ENCODE measurements at places on chromosomes 16 and 17.

- peak; percentile 61 for DNase-seq
These were observed 599.4 kb upstream of the CDH5 start for GRCh38 chr16:65767125-65767524.

DNA sequence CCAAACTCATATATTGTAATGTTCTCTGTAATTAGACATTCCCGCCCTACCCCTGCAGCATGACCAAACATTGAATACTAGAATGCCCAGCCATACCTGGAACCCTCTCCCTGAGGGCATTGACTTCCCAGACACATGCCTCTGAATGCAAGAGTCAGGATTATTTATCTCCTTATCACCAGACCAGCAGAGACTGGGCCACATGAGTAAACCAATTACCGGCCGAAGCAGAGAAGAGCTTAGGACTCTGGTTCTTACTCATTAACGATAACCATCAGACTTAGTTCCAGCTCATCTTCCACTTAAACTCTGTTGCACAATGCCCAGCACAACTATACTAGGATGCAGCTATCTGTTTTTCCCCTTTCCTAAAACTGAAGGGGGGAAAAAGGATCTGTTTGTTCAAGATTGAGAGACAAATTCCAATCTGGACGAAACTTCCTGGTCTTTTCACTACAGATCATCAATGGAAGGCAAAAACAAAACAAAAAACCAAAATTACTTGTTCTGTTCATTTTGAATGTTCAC is 88.2 kb upstream of the CORO6 start:
- no peak for DNase-seq

DNA sequence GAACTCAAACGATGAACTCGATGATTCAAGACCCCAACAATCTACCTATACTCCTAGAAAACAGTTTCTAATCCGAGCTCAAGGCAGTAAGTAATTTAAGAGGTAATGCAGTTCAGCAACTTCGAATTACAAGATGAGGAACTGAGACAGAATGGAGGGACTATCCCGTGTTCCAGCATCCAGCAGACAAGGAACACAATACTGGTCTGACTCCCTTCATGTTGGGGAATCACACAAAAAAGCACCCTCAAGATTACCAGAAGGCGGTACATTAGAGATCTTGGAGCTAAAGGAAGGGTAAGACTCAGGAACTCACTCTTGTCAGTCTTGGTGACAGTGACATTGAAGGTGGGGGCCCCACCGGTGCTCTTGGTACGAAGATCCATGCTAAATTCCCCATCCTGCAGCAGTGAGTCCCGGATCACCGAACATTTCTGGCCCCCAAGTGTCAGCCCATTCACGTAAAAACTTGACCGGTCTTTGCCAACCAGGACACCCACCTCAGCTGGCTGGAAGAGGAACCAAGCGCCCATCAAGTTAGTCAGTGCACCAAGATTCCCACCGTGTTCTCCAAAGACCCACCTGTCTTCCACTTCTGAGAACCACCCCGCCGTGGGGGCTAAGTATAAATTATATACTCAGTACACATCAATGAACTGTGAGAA is 1.9 kb downstream of the PFN1 start:
- DNase-seq = no peak

DNA sequence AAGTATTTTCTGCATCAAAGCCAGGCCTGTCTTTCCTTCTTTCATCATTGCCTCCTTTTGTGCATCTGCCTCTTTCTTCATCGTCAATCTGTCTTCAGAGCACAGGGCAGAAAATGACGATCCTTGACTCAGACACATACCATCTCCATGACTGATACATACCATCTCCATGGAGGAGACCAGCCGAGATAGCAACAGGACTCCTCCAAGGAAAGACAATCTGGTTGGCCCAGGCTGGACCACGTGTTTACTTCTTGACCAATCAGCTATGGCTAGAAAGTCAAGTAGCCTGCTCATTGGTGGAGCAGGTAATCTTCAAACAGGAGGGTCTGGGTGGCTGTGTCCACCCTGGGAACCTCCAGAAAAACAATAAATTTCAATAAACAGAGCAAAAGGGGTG is 164.6 kb downstream of the CPPED1 start:
- DNase-seq = no peak

- DNase-seq = no peak
These were observed 12.1 kb upstream of the ZFHX3 start for GRCh38 chr16:73059779-73060615.

- no peak for DNase-seq
These were observed 31.2 kb downstream of the NDEL1 start for GRCh38 chr17:8466873-8467272.

DNA sequence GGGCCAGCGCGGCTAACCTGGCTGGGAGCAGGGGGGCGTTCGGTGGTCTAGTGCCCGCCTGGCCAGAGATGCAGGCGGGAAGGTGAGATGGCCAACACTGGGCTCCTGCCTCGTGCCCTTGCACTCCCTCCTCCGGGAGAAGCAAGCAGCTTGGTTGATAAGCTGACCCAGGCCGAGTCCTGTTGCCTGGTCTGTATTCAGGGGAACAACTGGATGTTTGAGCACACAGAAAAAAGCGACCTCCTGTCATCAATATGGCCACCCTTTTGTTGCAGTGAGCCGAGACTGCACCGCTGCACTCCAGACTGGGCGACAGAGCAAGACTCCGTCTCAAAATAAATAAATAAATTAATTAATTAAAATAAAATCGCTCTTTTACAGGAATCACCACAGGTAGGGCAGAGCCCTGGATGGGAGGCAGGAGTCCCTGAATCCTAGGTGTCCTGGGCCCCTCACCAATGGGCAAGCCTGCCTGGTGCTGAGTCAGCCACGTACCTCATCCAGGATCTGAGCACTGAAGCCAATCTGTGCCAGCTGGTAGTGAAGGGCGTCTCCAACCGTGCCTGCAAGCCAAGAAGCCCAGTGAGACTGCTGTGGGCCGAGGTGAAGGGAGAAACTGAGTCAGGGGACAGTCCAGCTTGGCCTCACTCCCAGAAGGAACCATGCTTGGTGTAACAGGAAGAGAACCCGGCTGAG is 31.8 kb downstream of the HASPIN start:
- DNase-seq = no peak

GRCh38 chr16:49504023-49504364 is 130.4 kb downstream of the C16orf78 start:
- no peak for DNase-seq

DNA sequence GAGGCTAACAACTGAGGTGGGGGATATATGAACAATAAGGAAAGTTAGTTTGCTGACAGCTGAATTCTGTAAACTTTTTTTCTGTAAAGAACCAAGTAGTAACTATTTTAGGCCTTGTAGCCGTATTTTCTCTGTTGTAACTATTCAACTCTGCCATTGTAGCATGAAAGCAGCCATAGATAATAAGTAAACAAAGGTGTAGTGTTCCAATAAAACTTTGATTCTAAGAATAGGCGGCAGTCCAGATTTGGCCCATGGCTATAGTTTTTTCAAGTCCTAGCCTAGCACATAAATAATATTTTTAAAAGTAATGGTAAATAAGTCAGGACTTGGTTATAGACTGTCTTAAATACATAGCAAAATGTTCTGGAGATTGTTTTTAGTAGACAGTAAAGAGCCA is 142.0 kb downstream of the STXBP4 start:
- DNase-seq = no peak

DNA sequence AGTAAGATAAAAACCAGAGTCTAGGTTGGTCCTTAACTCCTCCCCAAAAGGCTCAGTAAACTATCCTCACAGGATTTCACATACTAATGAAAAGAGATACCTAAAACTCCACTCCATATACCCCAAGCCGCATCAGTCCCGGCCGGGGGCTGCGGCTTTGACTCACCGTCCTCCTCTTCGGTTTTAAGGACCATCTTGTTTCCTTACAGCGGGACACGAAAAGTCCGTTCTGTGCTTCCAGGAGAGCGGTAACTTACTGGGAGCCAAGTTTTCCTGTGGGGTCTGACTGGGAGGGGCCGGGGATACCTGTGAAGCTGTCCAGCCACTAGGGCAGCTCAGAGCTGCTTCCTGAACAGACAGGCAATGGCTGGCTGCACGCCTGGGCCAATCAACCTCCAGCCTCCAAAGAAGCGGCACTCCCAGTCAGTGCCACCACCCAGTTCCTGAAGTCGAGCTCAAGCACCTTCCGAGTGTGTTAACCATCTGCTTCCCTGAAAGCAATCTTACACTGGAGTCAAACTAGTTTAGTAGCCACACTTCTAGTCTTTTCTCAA is 45.5 kb downstream of the CYTH1 start:
- DNase-seq = no peak

- DNase-seq = no peak
These were observed 7.0 kb downstream of the ZNF319 start for GRCh38 chr16:57993438-57993837.

DNA sequence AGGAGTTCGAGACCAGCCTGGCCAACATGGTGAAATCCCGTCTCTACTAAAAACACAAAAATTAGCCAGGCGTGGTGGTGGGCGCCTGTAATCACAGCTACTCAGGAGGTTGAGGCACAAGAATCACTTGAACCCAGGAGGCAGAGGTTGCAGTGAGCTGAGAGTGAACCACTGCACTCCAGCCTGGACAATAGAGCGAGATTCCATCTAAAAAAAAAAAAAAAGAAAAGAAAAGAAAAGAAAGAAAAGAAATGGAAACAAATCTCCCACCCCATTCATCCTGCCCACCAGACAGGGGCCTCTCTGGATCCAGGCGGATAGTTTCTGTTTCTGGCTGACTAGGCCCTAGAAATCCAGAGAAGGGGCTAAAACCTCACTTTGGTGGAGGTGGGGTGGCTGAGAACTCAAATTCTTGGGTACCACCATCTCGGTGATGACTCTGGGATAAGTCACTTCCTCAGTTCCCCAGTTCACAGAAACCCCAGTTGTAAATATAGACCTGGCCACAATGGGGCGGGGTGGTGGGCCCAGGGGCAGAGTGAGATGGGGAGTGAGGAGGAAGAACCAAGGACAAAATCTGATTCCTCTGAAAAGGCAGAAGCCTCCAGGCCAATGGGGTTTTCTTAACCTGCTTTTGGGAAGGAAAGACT is 22.2 kb downstream of the SOCS1 start:
- DNase-seq = no peak

DNA sequence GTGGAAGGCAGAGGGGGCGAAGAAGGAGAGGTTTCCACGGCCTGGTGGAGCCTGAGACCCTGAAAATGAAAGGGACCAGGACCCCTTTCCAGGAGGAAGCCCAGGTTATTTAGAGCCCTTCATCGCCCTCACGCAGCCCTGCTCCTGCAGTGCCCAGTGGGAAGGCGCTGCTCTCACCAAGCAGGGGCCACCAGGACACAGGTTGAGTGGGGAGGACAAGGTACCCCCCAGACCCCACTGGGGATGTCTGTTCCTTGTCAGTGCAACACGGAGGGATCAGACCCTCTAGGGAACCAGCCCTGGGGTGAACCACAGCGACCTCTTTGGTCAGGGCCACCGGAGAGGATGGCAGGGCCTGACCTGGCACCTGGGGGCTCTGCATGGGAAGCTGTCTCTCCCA is 163.9 kb downstream of the C16orf95 start:
- no peak for DNase-seq

- no peak for DNase-seq
These were observed 415 bp downstream of the XYLT1 start for GRCh38 chr16:17470182-17470907.

- peak; percentile 61 for DNase-seq
These were observed 77.0 kb upstream of the TNRC6C start for GRCh38 chr17:77881545-77881944.

- DNase-seq = no peak
These were observed 182.4 kb upstream of the TOM1L1 start for GRCh38 chr17:54718286-54718685.

GRCh38 chr16:12800817-12801216 is 2.9 kb downstream of the CPPED1 start:
- no peak for DNase-seq

- peak; percentile 11 for DNase-seq
These were observed 690 bp downstream of the NDE1 start for GRCh38 chr16:15650698-15651171.

DNA sequence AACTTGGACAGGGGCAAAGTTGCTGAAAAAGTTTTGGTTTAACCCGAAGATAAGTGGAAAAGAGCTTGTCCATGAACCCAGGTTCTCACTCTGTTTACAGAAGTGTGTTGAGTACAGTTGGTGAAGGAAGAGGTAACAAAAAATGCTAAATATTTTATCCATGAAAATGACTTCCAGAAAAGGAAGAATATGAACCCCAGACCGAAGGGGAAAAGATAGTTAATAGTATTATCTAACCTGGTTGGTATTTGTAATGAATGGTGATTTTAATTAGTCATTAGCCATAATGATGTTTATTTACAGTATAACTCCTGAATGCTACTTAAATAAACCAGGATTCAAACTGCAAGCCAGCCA is 574 bp upstream of the TMEM106A start:
- no peak for DNase-seq

GRCh38 chr17:6422654-6423241 is 12.2 kb downstream of the AIPL1 start:
- DNase-seq = no peak

DNA sequence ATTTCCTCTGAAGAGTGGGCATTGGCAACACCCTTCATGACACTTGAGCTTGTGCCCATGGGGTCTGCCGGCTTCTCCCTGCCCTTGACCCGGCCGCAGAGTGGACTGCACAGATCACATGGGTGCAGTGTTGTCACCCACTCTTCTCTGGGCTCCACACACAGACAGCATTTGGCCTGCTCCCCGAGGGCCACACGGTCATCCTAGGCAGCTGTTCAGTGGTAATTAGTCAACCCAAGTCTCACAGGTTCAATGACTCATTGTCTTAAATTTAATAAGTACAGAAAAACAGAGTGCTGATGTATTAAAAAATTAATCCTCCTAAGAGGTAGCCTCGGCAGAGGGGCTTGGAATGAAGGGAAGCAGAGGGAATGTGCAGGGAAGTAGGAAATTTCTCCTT is 204.8 kb downstream of the MSI2 start:
- DNase-seq = no peak

DNA sequence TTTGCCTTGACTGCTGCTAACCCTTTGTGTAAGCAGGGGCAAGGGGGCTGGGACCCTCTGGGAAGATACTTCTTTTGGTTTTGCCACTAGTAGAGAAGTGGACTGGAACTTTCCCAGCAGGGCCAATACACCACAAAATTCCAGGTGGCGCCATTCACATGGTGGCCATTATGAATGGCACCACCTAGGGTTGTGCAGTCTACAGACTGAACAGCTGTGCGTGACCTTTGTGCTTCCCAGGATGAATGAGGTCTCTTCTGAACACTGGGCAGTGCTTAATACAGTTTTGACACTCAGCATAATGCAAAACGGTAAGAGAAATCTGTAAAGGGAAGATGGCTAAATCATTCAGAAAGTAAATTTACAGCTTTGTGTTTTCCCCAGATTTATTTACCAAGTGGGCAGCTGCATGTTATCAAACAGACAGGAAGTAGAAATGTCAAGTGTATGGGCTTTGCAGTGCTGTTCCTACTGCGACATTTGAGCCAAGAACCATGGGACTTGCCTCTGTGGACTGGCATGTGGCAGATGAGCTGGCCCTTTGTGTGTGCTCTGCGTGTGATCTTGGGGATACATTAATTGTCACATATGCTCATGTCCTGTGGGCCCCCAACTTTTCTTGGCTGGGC is 9.2 kb downstream of the SYT17 start:
- DNase-seq = no peak

GRCh38 chr17:7615265-7615747 is 609 bp upstream of the FXR2 start:
- no peak for DNase-seq

- DNase-seq = peak; percentile 53
These were observed 18.8 kb downstream of the CACNG1 start for GRCh38 chr17:67063141-67063540.

GRCh38 chr17:74935585-74936469 is at the start of gene OTOP3:
Gene OTOP3, plus strand, starts transcription at chr17:74935898. Its CDS starts 24 bp downstream, at chr17:74935922.
- DNase-seq = no peak

GRCh38 chr17:74515941-74516340 is 15.3 kb downstream of the CD300LB start:
- no peak for DNase-seq
